ENCODE measurements at places on chromosomes 3 and 15. TPM values are rescaled to one million over a fixed set of nuclear protein-coding genes. Genes with fewer than 3 reads are reported as not detected.

ADAMTS17 gene
- 8.1 TPM for total RNA-seq

KCNAB1 gene
- total RNA-seq: not detected

DNA sequence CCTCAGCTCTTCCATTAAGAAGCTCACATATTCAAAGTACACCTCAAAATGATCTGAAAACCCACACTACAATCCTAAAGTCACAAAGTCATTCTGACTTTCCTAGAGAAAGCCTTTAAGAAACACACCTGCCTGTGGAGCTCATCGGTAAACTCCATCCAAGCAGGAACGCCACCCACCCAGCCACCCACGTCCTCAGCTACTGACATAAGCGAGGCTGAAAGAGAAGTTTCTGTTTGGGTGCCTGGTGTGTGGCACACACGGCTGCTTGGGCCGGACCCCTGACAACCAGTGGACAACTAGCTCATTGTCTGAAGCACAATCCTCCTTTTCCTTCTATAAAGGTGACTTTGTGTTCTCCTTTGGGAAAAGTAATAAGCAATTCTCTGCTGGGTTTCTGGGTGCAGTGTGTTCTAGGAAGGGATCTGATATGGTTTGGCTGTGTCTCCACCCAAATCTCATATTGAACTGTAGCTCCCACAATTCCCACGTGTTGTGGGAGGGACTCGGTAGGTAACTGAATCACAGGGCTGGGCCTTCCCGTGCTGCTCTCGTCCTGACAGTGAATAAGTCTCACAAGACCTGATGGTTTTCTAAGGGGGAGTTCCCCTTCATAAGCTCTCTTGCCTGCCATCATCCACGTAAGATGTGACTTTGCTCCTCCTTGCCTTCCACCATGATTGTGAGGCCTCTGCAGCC lies 26.1 kb downstream of the FAM174B start:
- H3K36me3 ChIP-seq: no peaks in the 10 kb centered on the region
- no peak for DNase-seq
- peaks cover 6% of the 10 kb centered on the region for H3K4me1 ChIP-seq
- peak overlapping the region; percentile 43 for H3K4me3 ChIP-seq
- H3K27ac ChIP-seq: no peak overlapping the region

GRCh38 chr15:60993008-60993407 lies 236.1 kb downstream of the RORA start:
- DNase-seq: no peak
- H3K4me1 ChIP-seq: no peaks in the 10 kb centered on the region
- peaks cover 36% of the 10 kb centered on the region for H3K27me3 ChIP-seq

IL20RB gene
- total RNA-seq: 4.2 TPM

DNA sequence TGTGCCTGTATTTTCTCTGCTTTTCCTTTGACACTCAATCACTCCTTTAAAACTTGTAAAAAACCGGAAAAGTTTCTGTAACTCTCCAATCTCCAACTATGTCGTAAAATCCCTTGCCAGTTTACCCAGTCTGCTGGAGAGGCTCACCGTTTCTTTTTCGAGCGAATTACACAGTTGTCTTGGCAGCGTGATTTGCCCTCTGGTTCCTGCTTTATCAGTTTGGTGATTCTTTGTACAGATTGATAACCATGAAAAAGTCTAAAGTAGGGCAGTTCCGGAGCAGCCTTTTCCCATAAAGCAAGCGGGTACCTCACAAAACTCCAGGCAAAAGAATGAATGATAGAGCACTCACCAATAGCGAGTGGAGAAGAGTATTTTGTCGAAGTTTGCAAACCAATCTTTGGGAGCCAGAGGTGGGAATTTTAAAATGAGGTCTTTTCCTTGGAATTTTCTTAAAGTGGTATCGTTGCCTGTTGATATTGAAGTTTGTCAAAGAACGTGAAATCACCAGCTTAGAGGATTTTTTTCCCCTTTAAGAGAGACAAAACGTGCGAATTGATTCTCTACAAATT lies at the start of gene TTC23:
TSS of gene TTC23 (minus strand) at position 312 of the 572 bp plus-strand sequence. CDS start 20,869 bp downstream, outside the sequence.
- DNase-seq: no peak
- H3K36me3 ChIP-seq: peaks cover 2% of the 10 kb centered on the region
- H3K27ac ChIP-seq: no peak within 1 kb of the TSS
- no peak within 1 kb of the TSS for H3K4me3 ChIP-seq
- no peaks in the 10 kb centered on the region for H3K27me3 ChIP-seq

DNA sequence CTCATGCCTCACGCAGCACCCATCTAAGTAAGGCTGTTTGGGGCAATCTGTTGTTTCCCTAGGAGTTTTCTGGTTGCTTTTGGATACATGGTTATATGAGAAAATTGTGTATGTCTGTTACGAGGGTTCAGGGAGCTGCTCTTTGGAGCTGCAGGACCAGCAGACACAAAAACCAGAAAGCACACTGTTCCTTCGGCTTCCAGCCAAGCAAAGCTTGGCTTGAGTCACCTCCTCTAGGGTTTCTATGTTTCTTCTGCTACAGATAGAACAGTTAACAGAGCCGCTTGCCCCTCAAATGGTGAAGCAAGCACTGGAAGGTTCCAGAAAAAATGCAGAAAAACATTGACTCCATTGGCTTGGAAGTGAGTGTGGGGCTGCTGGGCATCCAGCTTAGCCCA lies 49.2 kb upstream of the CTDSPL start:
- peaks cover 31% of the 10 kb centered on the region for H3K27me3 ChIP-seq
- H3K36me3 ChIP-seq: no peaks in the 10 kb centered on the region
- DNase-seq: no peak
- no peaks in the 10 kb centered on the region for H3K4me1 ChIP-seq
- H3K4me3 ChIP-seq: no peak overlapping the region
- no peak overlapping the region for H3K27ac ChIP-seq

- DNase-seq: no peak
- no peaks in the 10 kb centered on the region for H3K36me3 ChIP-seq
- no peak overlapping the region for H3K4me3 ChIP-seq
- no peak overlapping the region for H3K27ac ChIP-seq
- no peaks in the 10 kb centered on the region for H3K27me3 ChIP-seq
Measured at GRCh38 chr3:125638799-125639198, 43.5 kb upstream of the OSBPL11 start.

- H3K4me3 ChIP-seq: no peak overlapping the region
- no peak overlapping the region for H3K27ac ChIP-seq
- peaks cover 21% of the 10 kb centered on the region for H3K4me1 ChIP-seq
Measured at GRCh38 chr3:195267096-195267495, 3.9 kb downstream of the XXYLT1 start.

DNA sequence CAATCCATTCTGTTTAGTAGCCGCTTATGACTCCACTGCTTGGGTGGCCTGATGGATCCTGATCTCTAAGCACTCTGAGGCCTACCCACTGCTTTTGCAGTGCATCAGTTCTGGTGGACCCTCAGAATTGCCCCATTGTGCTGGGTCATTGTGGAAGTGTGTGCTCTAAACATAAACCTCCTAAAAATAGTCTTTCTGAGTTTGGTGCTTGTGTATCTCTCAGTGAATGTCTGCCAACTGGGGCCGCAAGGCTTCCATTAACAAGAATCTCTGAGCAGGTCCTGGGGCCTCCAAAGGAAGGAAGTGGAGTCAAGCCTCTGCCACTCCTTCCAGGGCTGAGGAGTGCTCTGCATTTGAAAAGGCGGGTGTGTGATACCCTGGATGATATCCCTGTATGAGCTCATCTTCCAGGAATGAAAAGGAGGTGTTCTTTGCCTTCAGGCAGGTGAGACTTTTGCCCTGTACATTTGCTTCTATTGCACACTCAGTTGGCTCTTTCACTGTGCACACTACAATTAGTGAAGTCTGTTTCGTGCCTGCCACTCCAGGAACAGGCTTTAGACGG lies 80.0 kb upstream of the CACNA2D3 start:
- no peak overlapping the region for H3K4me3 ChIP-seq
- no peak for DNase-seq
- H3K4me1 ChIP-seq: no peaks in the 10 kb centered on the region
- H3K27me3 ChIP-seq: peaks cover 22% of the 10 kb centered on the region

DNA sequence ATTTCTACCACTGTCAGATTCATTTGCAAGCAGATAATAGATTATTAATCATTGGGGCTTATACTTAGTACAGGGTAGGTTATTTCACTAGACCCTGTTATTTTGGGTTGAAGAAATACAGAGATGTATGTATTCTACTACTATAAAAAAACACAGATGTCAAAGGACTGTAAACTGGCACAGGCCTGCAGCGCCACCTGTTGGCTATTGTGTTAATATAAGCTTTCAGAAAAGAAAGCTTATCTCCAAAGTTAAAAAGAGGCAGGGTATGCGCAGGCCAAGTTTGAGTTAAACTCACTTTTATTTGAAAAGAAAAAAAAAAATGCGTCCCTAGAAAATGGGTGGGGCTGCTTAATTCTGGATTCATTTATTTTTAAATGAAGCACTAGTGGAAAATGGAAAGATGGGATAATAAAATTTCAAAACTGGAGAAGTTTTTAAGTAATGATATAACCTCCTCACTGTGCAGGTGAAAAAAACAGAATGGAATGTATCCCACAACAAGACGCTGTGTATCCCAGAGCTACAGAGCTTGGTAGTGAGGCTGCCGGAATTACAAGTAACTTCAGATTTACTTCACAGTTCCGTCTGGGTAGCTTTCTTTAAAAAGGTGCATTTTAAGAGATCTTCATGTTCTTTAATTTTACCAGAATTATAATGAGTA lies 407.2 kb upstream of the TGFBR2 start:
- H3K36me3 ChIP-seq: peaks cover 2% of the 10 kb centered on the region
- H3K4me1 ChIP-seq: peaks cover 3% of the 10 kb centered on the region
- no peak overlapping the region for H3K4me3 ChIP-seq

- peaks cover 26% of the 10 kb centered on the region for H3K36me3 ChIP-seq
- no peak for DNase-seq
- H3K27me3 ChIP-seq: no peaks in the 10 kb centered on the region
- H3K4me1 ChIP-seq: peaks cover 5% of the 10 kb centered on the region
Measured at GRCh38 chr3:50068134-50068533, 20.6 kb upstream of the RBM5 start.

- peaks cover 2% of the 10 kb centered on the region for H3K4me1 ChIP-seq
- peaks cover 40% of the 10 kb centered on the region for H3K27me3 ChIP-seq
- H3K4me3 ChIP-seq: no peak overlapping the region
- H3K36me3 ChIP-seq: no peaks in the 10 kb centered on the region
Measured at GRCh38 chr3:8266730-8267131, 234.9 kb upstream of the LMCD1 start.

DNA sequence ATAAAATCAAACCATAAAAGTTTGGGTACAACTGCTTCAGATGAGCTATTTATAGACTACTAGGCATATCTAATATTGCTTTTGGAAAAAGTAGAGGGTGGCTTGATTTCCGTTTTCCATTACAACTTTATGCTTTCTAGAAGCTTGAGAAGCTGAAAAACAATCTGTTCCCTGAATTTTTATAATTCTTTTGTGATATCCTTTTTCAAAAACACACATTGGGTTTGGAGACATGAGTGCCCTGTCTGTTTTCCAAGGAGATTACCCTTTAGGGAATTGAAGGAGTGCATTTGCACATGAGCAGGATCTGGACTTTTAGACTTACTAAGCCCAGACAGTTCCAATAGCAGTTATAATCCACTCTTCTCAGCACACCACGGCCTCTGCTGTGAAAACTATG lies 49.5 kb upstream of the FILIP1L start:
- DNase-seq: no peak
- H3K36me3 ChIP-seq: peaks cover 13% of the 10 kb centered on the region
- no peak overlapping the region for H3K27ac ChIP-seq
- no peak overlapping the region for H3K4me3 ChIP-seq
- no peaks in the 10 kb centered on the region for H3K27me3 ChIP-seq

DNA sequence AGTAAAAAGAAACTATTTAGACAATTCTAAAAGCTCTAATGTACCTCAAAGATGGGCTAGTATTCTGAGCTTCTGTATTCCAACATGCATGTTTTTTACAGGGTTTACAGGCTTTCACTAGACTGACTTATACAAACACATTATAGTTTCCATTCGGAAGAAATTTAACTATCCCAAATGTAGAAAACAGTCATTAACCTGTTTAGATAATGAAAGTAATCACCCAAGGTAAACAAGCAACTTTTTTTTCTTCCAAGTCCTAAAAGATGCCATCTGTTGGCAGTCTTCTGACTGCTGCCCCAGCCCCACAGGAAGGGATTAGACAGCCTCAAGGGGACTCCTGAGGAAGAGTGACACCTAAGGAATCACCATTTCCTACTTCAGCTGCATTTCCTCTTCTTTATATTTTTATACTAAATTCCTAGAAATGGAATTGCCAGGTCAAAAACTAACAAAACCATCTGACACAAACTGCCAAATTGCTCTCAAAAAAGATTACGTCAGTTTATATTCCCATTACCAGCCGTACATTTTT lies 25.5 kb downstream of the SIN3A start:
- peak overlapping the region; percentile 84 for H3K27ac ChIP-seq
- peaks cover 4% of the 10 kb centered on the region for H3K36me3 ChIP-seq
- peaks cover 11% of the 10 kb centered on the region for H3K4me1 ChIP-seq

GRCh38 chr3:153628591-153628990 lies 466.6 kb downstream of the RAP2B start:
- H3K4me3 ChIP-seq: no peak overlapping the region
- peaks cover 43% of the 10 kb centered on the region for H3K4me1 ChIP-seq
- no peak for DNase-seq
- no peaks in the 10 kb centered on the region for H3K36me3 ChIP-seq
- no peaks in the 10 kb centered on the region for H3K27me3 ChIP-seq
- peak overlapping the region; percentile 43 for H3K27ac ChIP-seq

UPK1B gene
- not detected for total RNA-seq
